Stomach (tissue), 19 donors: ENCODE measurements at places on chromosomes 13 and 19. TPM values are rescaled to one million over a fixed set of nuclear protein-coding genes. Genes with fewer than 3 reads are reported as not detected.
A peak's percentile ranks its signal among the peaks of the same experiment; 100 is the strongest.

KLK2 gene
- polyA plus RNA-seq = not detected

DNA sequence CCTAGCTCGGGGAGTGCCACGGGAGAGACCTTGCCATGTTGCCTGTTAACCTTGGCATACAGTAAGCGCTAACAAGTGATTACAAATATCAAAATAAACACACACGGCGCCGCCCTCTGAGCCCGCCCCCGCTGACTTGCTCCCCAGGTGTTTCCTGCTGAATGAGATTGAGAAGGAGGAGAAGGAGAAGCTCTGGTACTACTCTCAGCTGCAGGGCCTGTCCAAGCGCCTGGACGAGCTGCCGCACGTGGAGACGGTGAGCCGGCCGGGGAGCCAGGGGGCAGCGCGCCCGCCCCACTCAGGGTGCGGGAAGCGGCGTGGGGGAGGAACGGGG, 5.0 kb downstream of the APC2 start:
- peaks cover 47% of the 10 kb centered on the region for H3K27me3 ChIP-seq
- DNase-seq = no peak
- no peaks in the 10 kb centered on the region for H3K36me3 ChIP-seq
- peaks cover 41% of the 10 kb centered on the region for H3K4me1 ChIP-seq
- peak overlapping the region; percentile 55 for H3K27ac ChIP-seq
- no peak overlapping the region for H3K4me3 ChIP-seq

DNA sequence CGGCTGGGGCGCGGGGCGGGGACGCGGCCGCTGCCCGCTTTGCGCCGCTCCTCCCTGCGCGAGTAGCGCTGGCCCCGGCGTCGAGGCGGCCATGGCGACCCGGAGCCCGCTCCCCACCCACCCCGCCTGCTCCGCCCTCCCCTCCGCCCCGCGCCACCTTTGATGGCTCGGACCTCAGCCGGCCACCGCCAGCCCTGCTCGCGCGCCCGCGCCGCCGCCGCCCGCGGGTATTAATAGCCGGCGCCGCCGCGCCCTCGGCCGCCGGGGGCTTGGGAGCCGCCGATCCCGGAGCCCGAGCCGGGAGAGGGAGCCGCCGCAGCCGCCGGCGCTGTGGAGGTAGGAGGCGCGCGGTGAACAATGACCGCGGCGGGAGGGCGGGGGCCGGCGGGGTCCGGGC, 261 bp downstream of the FARP1 start:
- H3K27me3 ChIP-seq = peaks cover 26% of the 10 kb centered on the region
- peaks cover 26% of the 10 kb centered on the region for H3K4me1 ChIP-seq
- H3K27ac ChIP-seq = peak overlapping the region; percentile 90
- no peaks in the 10 kb centered on the region for H3K36me3 ChIP-seq
- H3K4me3 ChIP-seq = peak overlapping the region; percentile 91
- DNase-seq = no peak

DNA sequence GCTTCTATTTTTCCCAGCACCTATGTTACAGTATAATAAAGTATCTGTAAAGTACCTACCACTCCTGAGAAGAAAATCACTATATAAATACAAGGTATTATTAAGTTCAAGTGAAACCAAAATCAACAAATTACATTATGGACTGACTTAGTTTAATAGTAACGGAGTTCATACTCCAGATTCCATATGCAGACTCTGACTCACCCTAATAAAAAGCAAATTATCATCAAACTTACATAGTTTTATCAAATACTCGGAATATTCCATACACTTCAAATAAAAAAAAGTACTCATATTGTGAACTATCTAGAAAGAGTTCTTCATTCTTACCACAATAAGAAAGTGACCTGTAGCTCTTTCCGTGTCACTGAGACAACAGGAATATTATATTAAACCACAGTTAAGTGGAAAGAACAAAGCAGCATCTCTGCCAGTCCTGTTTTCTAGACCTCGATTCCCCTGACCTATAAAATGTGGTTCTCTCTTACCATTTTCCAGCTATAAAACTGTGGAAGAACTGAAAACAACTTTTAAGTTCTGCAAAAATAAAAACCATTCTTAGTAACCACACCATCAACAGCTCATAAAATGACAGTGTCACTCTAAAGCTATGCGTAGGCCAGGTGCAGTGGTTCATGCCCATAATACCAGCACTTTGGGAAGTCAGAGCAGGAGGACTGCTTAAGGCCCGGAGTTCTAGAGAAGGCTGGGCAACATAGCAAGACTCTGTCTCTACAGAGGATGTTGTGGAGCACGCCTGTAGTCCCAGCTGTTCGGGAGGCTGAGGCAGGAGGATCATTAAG, 42.6 kb downstream of the USP12 start:
- H3K27me3 ChIP-seq = no peaks in the 10 kb centered on the region
- H3K4me3 ChIP-seq = no peak overlapping the region

DNA sequence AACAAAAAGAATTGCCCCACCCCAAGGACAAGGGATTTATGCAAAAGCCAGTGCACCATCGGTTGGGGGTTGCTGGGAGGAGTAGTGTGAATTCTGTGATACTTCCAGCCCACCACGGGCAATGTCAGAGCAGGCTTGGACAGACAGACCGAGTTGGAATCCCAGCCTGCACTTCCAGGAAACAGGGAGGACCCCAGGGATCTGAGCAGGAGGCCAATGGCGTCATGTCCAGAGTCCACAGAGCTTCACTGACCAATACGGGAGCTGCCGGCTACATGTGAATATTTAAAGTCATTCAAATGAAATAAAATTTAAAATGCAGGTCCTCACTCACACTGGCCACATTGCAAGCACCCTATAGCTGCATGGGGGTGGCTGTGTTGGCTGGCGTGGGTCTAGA, 10.9 kb downstream of the ZNRF4 start:
- peak; percentile 46 for DNase-seq
- H3K27ac ChIP-seq = no peak overlapping the region
- H3K36me3 ChIP-seq = no peaks in the 10 kb centered on the region
- no peaks in the 10 kb centered on the region for H3K27me3 ChIP-seq
- H3K4me1 ChIP-seq = peaks cover 17% of the 10 kb centered on the region
- H3K4me3 ChIP-seq = no peak overlapping the region

ARHGAP45 gene
- polyA plus RNA-seq = 12.2 TPM

DNA sequence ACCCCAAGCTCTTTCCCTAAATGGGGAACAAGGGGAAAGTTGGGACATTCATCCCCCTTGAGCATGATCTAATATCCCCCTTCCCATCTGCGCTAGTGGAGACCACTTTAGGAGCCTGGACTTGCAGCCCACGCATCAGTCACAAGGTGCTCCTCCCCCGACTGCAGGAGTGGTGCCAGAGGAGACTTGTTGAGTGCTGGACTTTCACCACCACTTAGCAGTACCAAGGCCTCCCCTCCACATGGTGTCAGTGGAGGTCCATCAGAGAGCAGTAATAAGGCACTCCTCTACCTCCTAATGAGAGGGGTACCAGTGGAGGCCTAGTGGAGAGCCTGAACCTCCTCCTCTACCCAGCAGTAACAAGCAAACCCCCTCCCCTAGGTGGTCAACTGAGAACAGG, 22.5 kb downstream of the CAB39L start:
- H3K4me1 ChIP-seq = no peaks in the 10 kb centered on the region
- no peak overlapping the region for H3K4me3 ChIP-seq
- H3K27me3 ChIP-seq = no peaks in the 10 kb centered on the region

DNA sequence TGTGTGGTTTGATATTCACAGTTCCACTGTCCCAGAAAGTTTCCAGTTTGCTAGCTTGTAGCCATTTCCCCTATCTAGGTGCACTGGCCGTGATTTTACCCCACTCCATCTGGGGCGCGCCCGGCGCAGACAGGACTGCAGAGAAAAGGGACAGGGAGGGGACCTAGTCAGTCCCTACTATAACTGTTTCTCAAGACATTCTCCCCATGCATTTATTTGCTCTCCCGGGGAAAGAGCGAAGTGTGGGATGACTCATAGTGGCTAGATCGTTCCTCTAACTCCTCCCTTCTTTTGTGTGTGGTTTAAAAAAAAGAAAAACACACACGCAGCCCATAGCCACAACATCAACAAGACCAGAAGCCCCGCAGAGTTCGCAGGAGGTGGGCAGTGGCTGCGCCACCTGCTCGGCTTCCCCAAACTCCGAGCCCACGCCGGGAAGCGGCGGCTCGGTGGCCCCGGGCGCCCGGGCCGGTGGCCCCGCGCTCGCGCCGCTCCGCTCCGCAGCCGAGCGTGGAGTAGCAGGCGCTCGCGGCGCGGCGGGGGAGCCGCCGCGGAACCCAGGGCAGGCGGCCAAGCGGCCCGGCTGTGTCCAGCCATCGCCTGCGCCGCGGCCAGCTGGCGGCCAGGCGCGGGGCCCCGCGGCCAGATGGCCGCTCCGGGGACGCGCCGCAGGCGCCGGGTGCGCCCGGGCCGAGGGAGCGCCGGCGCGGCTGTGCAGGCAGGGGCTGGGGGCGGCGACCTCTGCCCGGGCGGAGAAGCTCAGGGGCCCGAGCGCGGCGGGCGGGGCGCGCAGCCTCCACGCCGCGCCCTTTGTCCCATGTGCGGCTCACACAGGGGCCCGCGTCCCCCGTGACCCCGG, 653 bp downstream of the TMTC4 start:
- no peaks in the 10 kb centered on the region for H3K27me3 ChIP-seq
- peaks cover 14% of the 10 kb centered on the region for H3K36me3 ChIP-seq
- peaks cover 25% of the 10 kb centered on the region for H3K4me1 ChIP-seq
- H3K4me3 ChIP-seq = peak overlapping the region; percentile 98

- H3K36me3 ChIP-seq = peaks cover 29% of the 10 kb centered on the region
- H3K27me3 ChIP-seq = peaks cover 15% of the 10 kb centered on the region
- peak; percentile 79 for DNase-seq
Observed at GRCh38 chr19:49690656-49691242, at the start of gene CPT1C. Gene CPT1C, plus strand, starts transcription at chr19:49691116. Its CDS starts 1,137 bp downstream, at chr19:49692253.

DNA sequence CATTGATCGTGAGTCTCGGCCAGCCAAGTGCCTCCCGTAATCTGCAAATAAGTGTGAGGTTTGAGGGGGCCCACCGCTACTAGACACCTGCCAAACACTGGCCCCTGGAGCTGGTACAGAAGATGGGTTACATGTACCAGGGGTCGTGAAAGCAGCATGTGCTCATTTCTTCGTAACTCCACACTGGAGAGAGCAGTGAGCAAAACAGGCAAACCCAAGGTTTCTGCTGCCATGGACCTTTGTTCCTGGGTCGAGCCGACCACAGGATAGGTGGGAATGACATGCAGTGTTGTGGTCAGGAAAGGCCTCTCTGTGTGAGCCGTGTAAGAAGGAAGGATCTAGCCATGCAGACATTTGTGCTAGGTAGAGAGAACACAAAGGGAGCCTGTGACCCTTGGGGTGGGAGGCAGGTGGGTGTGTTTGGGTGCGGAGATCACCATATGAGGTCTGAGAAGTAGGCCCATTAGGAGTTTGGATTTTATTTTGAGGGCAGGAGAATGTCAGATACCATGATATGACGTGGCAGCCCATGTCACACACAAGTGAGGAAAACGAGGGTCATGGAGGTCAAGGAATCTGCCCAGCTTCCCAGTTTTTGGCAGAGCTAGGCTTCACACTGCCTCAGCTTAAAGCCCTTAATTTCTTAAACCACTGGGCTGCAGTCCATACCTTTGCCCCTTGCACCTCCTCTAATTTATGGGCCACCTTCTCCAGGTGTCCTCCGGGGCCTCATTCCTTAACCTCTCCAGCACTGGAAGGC, 919 bp downstream of the GTF3A start:
- peak overlapping the region; percentile 67 for H3K4me3 ChIP-seq
- H3K27ac ChIP-seq = peak overlapping the region; percentile 96
- peaks cover 40% of the 10 kb centered on the region for H3K4me1 ChIP-seq
- H3K36me3 ChIP-seq = peaks cover 28% of the 10 kb centered on the region
- no peaks in the 10 kb centered on the region for H3K27me3 ChIP-seq

- no peak for DNase-seq
- no peaks in the 10 kb centered on the region for H3K27me3 ChIP-seq
- H3K4me1 ChIP-seq = peaks cover 10% of the 10 kb centered on the region
- peaks cover 49% of the 10 kb centered on the region for H3K36me3 ChIP-seq
Observed at GRCh38 chr13:20993661-20994440, 67.5 kb downstream of the LATS2 start.

DNA sequence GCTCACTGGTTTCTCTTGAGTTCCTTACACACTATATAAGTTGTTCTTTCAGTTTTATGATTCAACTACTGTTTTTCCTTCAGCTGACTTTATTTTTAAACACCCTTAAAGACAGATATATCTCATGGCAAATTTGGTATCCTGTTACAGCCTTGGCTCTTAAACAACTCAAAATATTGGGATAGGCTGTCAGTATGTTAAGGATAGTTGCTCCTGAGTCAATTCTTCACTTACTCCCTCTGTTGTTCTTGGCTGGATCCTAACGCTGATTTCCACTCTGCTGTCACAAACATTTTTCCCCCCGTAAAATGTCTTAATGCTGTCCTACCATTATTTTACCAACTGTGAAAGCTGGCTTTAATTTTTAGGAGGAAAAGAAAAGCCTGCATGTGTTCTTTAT, 1.2 kb downstream of the KCNRG start:
- H3K36me3 ChIP-seq = peaks cover 59% of the 10 kb centered on the region
- no peak overlapping the region for H3K4me3 ChIP-seq
- no peaks in the 10 kb centered on the region for H3K27me3 ChIP-seq
- H3K27ac ChIP-seq = no peak overlapping the region
- DNase-seq = no peak

PPFIA3 gene
- 7.2 TPM for polyA plus RNA-seq

- H3K4me3 ChIP-seq = peak overlapping the region; percentile 96
- H3K36me3 ChIP-seq = peaks cover 38% of the 10 kb centered on the region
- no peaks in the 10 kb centered on the region for H3K27me3 ChIP-seq
- H3K27ac ChIP-seq = peak overlapping the region; percentile 94
- peak; percentile 95 for DNase-seq
Observed at GRCh38 chr19:19032420-19033175, 719 bp downstream of the SUGP2 start.

GRCh38 chr13:108437496-108437895, 168.0 kb downstream of the TNFSF13B start:
- H3K36me3 ChIP-seq = no peaks in the 10 kb centered on the region
- DNase-seq = no peak
- H3K4me1 ChIP-seq = no peaks in the 10 kb centered on the region

DNA sequence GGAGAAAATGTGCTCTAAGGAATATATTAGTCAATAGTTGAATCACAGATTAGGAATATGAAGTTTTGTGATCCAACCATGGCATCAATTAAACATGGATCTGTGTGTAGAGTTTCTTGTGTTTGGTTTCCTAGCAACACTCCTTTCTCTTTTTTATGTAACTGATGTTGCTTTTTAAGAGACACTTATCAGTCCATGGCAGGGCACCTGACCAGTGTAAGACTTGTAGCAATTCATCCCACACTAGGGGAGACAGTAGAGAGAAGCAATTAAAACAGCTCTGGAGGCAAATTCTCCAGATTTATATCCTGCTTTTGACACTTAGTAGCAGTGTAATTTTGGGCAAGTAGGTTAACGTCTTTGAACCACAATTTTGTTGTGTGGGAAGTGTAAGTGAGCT, 1229.0 kb downstream of the PCDH9 start:
- H3K4me3 ChIP-seq = no peak overlapping the region
- H3K27me3 ChIP-seq = no peaks in the 10 kb centered on the region
- no peaks in the 10 kb centered on the region for H3K4me1 ChIP-seq
- no peaks in the 10 kb centered on the region for H3K36me3 ChIP-seq

DNA sequence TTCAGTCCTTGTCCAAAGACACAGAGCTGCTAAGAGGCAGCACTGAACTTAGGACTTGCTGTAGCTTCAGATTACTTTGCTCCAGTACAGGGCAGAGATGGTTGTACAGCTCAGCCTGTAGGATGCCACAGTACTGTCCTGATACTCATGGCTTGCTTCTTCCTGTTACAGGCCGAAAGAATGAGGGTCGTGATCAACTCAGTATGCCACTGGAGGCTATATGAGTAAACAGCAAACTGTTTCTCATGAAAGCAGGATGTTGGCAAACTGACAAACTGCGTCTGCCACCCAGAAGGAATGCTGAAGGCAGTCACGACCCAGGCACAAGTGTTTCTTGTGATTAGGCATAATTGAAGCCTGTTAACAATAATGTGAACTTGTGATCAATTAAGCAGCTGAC, 2.8 kb downstream of the ZNF749 start:
- H3K27me3 ChIP-seq = no peaks in the 10 kb centered on the region
- H3K4me3 ChIP-seq = no peak overlapping the region
- peaks cover 4% of the 10 kb centered on the region for H3K36me3 ChIP-seq
- no peak overlapping the region for H3K27ac ChIP-seq
- H3K4me1 ChIP-seq = peaks cover 7% of the 10 kb centered on the region
